NCI-H2029 treated with DMSO at 0.1 percent for 48 hours (cell line): ENCODE measurements at places on chromosomes 5 and 9.

DNA sequence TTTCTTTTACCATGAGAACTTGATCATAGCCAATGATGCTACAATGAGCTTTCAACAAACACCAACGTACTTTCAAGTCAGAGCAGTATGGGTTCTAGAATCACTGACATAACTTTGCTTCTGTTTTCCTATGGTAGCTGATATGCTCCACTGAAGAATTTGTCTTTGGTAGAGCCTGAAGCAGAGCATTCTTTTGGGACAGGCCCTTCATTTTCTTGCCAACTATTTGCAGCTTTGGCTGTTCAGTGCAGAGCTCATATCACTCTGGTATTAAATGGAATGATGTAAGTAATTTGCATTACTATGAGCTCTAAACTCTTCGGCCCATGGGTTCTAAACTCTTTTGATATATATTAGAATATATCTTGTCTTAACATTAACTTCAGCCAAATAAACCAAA, 51.8 kb upstream of the APC start:
- no peak for DNase-seq

GRCh38 chr9:122001491-122002201, 91.5 kb downstream of the TTLL11 start:
- DNase-seq, result no peak

- no peak for DNase-seq
Measured at GRCh38 chr5:180704362-180704761, 35.5 kb downstream of the OR2Y1 start.

GRCh38 chr9:95587021-95587964, 70.5 kb upstream of the PTCH1 start:
- no peak for DNase-seq

DNA sequence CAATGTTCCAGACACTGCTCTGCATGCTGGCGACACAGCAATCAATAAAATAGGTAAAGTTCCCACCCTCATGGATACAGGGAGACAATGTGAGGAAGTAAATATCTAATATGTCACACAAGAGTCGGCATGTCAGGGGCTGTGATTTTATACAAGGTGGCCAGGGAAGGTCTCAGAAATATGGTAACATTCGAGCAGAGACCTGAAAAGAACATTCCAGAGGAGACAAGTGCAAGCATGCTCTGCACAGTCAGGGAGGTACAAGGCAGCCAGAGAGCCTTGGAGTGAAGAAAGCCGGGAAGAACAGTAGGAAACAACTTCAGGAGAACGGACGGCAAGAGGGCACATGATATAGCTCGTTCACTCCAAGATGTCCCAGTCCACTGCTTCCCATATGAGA, 89.2 kb upstream of the ZNF462 start:
- no peak for DNase-seq

DNA sequence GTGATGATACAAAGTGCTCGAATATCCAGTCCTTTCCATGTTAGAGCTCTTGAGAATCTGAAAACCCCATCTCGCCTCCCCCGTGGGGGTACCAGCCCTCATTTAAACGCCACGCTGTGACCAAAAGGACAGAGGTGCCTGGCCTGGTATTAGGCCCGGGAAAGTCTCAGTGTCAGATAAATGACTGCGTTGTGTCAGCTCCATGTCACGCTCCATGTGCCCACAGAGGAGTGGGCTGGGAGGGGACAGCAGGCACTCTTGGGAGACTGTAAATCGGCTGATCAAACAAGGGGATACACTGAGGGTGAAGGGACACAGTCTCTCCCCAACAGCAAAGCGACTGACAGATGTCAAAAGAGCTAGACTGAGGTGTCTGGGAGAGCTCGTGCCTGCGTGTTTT, 65.7 kb upstream of the ECM2 start:
- DNase-seq, result no peak

DNA sequence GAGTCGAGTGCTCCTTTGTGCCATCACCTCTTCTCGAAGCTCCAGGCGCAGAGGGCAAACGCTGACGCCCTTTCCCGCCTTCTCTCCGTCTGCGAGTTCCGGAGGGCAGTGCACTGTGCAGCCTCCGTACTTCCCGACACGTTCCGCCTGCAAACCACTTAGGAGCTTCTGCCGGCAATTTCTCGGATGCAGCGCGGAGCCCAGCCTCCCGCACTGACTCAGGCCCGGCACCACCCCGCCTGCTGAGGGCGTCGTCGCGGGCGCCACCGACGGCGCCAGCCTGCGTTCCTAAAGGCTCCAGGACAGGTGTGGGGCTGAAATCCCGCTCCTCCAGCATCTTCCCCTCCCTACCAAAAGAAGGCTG, 9.3 kb upstream of the TRIM36 start:
- no peak for DNase-seq

GRCh38 chr5:31452314-31452713, 79.6 kb downstream of the DROSHA start:
- no peak for DNase-seq

DNA sequence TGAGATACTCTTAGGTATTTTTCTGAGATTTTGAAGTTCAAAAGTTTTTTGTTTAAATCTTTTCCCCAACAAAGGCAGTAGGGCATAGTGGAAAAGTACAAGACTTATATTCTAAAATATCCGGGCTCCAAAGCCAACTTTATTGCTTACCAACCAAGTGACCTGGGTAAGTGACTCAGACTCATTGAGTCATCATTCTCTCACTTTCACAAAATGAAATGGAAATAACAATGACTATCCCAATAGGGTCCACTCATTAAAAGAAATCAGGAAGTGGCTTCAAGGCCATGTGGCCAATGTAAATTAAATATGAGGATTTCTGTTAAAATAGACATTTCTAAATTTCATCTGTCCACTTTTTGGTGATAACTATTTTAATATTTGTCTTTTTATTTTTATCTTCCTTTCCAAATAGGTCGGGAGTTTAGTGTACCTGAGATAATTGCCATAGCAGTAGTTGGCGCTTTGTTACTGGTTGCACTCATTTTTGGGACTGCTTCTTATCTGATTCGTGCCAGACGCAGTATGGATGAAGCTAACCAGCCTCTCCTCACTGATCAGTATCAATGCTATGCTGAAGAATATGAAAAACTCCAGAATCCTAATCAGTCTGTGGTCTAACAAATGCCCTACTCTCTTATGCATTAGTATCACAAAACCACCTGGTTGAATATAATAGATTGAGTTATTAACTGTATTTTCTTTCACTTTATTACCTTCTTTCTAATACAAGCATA, 15.5 kb downstream of the TYRP1 start:
- DNase-seq, result no peak

- DNase-seq, result no peak
Measured at GRCh38 chr5:177303925-177304391, 359 bp downstream of the PRELID1 start.

DNA sequence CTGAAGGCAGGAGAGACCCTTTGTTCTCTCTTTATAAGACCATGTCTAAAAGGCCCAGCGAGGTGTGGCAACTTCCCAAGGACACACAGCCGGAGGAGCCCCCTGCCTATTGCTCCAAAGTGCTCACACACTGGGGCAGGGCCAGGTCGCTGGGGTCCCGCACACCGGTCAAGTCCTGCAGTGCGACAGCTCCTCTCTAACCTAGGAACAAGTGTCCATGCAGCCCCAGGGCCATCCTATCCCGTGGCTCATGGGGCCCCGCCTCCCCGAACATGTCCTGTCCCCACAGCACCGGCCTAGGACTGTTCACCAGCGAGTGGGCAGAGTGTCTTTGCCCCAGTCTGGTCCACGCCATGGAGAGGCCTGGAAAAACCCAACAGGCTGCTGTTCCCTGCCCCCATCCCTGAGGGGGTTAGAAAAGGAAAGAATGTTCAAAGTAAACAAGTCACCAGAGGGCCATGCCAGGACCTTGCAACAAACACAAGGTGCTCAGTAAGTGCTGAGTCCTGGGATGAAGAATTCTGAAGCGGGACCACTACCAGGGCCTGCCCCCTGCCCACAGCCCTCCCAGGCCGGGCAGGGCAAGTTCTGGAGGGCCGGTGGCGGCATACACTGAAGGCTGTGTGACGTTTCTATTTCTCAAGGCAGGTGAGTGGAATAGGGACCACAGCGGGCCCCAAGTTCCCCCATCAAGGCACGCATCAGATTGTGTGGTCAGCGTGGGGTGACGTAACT, 938 bp downstream of the NINJ1 start:
- DNase-seq, result no peak

GRCh38 chr5:74188351-74189105, 452.0 kb downstream of the ENC1 start:
- no peak for DNase-seq

GRCh38 chr9:92188969-92189781, 74.0 kb upstream of the SPTLC1 start:
- no peak for DNase-seq

DNA sequence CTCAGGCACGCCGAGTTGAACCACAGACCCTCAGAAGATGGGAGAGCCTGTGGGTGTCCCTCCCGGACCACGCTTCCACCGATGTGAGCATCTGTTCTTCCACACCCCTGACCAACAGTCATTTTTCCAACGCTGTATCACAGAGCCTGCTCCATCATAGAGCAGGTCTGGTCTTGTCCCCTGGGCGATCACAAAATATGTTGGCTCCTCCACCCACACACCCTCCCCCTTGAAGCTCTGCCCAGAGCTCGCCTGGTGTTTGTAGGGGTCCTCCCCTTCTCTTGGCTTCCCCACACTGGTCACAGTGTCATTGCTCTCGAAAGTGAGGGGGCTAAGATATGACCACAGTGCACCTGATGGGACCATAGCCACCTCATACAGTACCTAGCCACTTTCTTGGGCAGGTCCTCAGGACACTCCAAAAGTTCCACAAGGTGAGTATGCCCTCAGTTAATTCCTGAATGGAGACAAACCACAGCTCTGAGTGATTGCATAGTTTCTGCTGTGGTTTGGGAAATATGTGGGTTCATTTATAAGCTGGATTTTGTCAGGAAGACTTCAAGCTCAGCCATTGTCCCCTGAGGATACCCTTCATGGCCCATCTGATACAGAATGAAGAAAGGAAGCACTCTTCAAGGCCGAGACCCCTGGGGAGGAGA, 3.5 kb upstream of the ZNF618 start:
- DNase-seq, result no peak

- no peak for DNase-seq
Measured at GRCh38 chr5:129412721-129413120, 47.4 kb upstream of the ADAMTS19 start.
